Activated T-cell treated with anti-CD3 and anti-CD28 coated beads for 4 hours (primary cell): ENCODE measurements at places on chromosomes 7 and 10.

GRCh38 chr10:21292763-21293517 lies 232.5 kb downstream of the SKIDA1 start:
- no peak for DNase-seq

DNA sequence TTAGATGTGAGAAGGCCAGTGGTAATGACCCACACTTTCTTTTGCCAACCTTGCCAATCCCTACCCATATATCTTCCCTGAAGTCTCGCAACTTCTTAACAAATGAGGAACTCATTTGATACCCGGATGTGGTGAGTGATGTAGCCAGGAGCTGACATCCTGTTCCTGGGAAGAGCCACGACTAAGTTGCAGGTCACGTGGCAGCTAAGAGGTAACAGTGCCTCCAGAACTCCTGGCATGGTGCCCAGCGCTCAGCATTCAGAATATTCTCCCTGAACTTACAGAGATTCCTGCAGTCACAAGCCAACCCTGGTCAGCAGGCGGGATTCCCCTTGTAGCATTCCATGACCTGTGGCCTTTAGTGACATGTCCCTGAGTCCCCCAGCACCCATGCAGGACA lies 282.5 kb downstream of the GALNT17 start:
- DNase-seq: no peak

GRCh38 chr7:147071536-147071935 lies 954.9 kb downstream of the CNTNAP2 start:
- DNase-seq: no peak

DNA sequence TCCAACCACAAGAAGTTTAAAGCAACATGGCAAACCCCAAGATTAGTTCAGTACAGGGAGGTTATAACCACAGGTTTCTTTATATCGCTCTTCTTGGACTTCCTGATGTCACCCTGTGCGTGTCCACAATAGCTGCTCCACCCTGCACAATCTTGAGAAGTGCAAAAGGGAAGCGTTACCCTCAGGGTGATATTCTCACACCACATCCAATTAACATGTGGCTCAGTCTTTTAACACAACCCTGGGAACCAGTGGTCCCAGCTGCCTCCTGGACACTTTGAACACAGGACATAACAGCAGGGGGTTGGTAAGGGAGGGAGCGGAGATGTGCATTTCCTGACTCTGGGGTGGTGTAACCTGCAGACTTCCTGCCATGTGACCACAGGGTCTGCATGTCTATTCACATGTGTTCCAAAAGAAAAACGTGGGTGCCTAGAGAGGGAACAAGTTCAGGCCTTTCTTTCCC lies 64.6 kb downstream of the GSAP start:
- peak; percentile 29 for DNase-seq

DNA sequence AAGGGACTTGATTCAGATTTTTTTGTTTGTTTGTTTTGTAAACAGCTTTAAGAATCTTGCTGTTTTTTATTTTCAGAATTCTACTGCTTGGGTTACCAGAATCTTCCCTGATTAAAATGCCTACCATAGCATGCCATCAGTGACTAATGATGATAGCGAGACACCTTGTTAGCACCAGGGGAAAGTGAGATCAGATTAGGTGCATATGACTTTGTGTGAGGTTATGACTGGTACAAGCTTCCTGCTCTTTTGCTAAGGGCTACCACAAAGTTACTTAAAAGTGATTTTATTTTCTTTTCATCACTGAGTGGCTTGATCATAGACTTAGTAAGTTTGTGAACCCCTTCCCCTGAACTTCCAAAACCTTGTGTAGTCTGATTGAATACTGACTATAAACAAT lies 93.5 kb downstream of the SND1 start:
- DNase-seq: no peak

DNA sequence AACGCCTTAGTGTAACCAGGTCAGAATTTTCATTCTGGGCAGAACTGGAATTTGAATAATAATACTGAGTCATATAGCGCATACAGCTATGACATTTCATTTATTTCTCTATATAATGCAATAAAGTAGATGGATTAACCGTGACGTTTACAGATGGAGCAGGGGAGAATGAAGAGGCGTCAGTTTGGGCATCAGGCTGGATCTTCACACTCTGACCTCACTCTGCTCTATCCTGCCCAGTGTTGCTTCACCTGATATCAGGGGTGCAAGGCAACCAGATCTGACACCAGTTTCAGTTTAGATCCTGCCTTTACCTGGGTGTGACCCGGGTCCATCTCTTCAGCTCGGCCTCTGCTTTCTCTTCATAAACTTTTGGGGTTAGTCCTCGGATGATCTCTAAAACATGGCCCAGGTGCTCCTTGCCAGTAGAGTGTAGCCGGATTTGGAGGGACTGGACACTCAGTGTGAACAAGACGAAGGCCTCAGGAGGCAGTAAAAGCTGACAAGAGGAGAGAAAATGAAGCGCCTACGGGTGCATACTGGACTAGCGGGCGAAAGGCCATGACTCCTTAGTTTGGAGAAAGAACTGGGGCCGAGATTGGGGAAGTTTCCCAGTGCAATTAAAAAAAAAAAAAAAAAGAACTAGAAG lies 1.4 kb upstream of the ZYX start:
- no peak for DNase-seq

GRCh38 chr10:86632009-86632800 lies 22.1 kb upstream of the OPN4 start:
- no peak for DNase-seq

DNA sequence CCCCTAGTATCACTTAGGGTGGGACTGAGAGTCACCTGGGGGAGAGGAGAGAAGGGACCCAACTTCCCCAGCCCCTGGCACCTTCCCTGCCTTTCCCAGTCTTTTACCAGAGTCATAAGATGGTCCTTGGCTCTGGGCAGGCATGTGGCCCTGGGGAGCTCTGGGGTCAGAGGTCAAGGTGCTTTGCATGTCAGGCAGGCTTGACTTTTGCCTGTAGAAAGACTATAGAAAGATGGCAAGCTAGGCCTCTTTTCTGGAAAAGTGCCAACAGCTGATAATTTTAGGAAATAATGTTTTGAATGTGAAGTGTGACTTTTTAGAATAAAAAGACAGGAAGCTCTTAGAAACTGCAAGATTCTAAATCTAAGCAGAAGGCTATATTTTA lies 67.5 kb downstream of the MKI67 start:
- no peak for DNase-seq

DNA sequence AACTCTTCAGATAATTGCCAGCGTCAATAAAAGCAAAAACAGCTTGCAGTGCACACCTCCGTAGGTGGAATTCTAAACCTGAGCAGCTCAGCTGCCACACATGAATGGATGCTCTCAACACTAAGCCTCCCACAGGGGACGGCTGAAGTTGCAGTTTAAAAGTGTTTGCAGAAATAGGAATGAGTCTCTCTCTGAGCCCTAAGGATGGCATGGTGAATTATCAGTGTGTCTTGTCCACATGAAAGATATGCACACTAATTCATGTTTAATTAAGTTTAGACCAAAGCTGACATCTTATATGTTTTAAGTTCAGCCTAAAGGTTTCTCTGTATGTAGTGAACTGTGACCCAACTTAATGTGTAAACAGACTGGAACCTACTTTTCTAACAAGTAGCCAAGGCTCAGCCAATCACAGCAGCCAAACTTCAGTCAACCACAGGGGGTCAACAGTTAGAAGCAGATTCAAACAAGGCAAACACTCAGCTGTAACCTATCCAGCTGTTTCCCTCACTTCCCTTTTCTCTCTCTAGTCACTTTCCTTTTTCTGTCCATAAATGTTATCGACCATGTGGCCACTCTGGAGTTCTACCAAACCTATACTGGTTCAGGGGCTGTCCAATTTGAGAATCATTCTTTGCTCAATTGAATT lies 38.1 kb downstream of the CTTNBP2 start:
- DNase-seq: no peak

- no peak for DNase-seq
These were observed 88.8 kb upstream of the DDC start for GRCh38 chr7:50653981-50654425.

DNA sequence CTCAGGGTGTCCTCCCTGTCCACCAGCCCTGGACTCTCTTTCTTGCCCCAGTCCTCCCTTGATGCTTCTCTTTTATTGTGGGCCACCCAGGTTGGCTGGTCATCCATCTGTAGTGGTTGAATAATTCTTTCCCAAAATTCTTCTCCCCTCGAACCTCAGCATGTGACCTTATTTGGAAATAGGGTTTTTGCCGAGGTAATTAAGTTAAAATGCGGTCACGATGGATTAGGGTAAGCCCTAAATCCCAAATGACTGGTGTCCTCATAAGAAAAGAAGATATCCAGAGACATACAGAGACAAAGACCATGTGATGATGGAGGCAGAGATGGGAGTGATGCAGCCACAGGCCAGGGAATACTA lies 74.3 kb downstream of the GFRA1 start:
- no peak for DNase-seq

DNA sequence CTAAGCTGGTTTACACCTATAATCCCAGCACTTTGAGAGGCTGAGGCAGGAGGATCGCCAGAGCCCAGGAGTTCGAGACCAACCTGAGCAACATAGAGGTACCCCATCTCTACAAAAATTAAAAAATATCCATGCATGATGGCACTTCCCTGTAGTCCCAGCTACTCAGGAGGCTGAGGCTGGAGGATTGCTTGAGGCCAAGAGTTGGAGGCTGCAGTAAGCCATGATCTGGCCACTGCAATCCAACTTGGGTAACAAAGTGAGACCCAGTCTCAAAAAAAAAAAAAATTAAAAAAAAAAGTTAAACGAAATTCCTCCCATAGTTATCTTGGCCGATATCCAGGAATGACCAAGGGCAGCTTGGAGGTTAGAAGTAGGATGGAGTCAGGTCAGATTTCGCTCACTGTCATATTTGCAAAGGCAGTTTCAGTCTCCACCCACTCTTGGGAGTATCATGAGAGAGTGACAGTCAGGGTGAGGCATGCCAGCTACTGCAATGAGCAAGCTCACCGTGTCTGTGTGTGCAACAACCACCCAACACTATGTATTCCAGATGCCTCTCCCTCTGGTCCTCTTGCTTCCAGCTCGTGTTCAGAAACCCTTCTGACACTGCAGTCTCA lies 6.0 kb upstream of the ZDHHC4 start:
- no peak for DNase-seq

GRCh38 chr7:111758332-111758731 lies 196.0 kb upstream of the IMMP2L start:
- DNase-seq: no peak

DNA sequence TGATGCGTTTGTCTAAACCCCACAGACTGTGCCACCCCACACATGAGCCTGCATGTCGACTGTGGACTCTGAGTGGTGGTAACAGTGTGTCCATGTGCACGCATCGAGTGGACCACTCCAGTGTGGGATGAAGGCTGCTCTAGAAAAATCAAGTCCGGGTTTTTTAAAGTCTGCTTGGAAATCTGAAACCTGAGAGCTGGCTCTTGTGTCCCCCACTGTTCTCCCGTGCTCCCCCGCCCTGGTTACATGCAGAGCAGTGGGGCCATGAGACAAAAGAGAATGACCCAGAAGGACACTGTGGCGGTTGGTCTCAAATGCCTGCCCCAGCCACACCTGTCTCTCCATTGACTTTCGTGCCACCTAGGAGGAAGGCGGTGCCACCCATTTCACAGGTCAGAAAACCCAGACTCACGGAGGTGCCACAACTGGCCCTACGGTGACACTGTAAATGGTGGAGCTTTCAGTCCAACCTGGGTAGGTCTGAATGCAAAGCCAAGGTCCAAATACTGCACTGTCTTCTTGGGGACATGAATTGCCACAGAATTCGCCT lies 27.3 kb upstream of the PWWP2B start:
- DNase-seq: no peak

GRCh38 chr7:4824120-4824775 lies 37.6 kb downstream of the PAPOLB start:
- DNase-seq: no peak

DNA sequence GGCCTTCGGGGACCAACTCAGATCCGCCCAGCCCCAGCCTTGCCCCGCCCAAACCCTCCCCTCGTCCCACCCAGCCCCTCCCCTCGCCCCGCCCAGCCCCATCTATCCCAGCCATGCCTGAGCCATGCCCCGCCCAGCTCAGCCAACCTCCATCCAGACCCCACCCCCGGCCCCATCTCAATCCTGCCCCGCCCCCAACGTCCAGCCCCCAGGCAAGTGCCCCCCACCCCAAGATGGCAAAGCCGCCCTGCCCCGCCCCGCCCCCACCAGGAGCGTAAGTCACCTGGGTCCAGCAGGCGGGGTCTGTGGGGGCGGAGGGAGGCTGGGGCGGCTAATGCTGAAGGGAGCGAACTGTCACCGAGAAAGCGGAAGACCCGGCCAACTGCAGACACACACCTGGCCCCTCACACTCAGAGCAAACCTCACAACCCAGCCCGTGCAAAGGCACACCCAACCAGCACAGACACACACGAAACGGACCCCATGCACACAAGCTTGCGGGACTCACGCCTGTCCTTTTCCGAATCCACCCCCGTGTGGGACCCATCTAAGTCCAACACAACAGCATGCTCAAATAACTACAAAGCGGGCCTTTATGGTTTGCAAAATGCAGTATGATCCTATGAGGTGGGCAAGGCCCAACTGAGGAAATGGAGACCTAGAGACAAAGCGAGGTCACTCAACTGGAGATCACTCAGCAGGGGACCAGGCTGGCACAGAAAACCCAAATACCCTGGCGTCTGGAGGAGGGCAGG lies 11.5 kb upstream of the OGA start:
- peak; percentile 61 for DNase-seq

- no peak for DNase-seq
These were observed 1.1 kb upstream of the PTPN12 start for GRCh38 chr7:77536017-77536412.

- no peak for DNase-seq
These were observed 43.2 kb downstream of the MTURN start for GRCh38 chr7:30177965-30178364.

DNA sequence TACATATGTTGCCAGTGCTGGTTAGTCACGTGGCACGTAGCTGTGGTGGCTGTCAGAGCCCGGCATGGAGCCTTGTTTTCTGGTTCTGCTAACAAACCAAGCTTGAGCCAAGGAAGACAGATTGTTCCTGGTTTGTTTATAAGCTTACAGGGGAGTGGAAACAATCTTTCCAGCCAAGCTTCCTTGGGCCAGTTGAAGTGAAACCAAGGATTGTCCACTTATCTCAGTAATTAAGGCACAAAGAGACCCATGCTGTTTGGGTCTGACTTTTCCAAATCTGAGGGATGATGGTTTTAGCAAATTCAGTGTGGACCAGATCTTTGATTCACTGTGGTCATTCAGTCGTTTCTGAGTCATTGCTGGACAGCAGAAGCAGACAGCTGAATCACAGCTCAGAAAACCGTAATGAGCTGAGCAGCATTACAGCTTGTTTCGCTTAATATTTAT lies 297.3 kb upstream of the COBL start:
- no peak for DNase-seq

DNA sequence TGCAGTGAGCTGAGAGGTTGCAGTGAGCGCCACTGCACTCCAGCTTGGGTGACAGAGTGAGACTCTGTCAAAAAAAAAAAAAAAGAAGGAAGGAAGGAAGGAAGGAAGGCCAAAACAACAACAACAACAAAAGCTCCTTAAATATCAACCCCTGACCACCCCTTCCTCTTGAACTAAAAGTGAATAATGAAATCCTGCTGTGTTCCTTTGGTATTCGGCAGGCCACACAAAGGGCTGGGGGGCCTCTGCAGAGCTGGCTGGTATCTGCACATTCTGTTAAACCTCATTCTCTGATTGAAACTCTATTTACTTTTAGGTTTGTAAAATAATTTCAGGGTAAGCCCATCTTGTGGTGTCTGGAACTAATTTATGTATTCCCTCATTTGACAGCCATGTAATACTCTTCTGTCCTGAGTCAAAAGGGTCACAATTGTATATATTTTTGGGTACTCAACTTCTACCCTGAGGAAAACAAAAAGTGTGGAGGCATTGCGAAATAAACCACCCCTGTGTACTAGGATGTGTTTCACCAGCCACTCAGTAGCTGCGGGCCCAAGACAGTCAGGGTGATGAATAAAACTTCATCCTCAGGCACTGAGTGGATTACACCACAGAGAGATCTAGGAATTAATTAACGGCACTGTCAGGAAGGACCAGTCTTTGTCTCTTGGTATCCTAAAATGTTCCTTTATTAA lies 446.4 kb upstream of the PFKP start:
- no peak for DNase-seq
